CD4-positive, alpha-beta T cell treated with Interleukin-15 for 1 hour (primary cell): ENCODE measurements at places on chromosomes 1 and 21.

DNA sequence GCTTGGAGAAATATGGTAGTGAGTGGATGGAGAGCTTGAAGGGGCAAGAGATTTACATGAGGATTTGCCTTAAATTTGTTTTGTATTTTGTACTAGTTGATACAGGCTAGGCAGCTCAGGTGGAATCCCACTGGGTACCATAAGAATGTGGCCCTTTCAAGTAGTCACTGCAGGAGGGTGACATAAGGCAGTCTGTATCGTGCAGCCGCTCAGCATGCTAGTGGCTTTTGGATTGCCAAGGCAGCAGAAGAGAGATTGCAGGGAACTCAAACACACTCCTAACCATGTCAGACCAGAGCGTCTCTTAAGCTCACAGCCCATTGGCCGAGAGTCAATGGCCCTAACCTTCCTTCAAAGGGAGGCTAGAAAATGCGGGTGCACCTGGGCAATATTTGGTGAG, 420.0 kb downstream of the ADGRL2 start:
- no peak for DNase-seq

GRCh38 chr1:172955161-172955815, 95.5 kb downstream of the TNFSF18 start:
- DNase-seq, result no peak

- no peak for DNase-seq
These were observed 71.0 kb downstream of the PDE9A start for GRCh38 chr21:42724226-42724920.

- peak; percentile 75 for DNase-seq
These were observed 10.8 kb downstream of the ADAMTSL4 start for GRCh38 chr1:150560011-150560438.

GRCh38 chr21:15604413-15604812, 125.4 kb upstream of the USP25 start:
- DNase-seq, result no peak

DNA sequence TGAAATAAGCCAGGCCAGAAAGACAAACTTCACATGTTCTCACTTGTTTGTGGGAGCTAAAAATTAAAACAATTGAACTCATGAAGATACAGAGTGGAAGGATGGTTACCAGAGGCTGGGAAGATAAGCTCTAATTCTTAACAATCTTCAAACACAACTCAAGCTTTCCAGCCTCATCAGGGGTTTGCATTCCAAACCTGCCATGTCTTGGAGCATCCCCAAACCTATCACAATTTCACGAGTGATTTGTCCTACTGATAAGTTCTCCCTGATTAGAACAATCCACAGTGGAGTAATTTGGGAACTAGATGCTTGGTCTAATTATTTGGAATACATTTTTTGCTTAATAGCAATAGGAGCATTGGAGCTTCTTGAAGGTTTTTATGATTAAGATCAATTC, 418.5 kb upstream of the PKN2 start:
- no peak for DNase-seq

GRCh38 chr21:31413698-31414097, 69.6 kb upstream of the TIAM1 start:
- no peak for DNase-seq

- no peak for DNase-seq
These were observed 55.1 kb upstream of the ADARB1 start for GRCh38 chr21:45019076-45019886.

DNA sequence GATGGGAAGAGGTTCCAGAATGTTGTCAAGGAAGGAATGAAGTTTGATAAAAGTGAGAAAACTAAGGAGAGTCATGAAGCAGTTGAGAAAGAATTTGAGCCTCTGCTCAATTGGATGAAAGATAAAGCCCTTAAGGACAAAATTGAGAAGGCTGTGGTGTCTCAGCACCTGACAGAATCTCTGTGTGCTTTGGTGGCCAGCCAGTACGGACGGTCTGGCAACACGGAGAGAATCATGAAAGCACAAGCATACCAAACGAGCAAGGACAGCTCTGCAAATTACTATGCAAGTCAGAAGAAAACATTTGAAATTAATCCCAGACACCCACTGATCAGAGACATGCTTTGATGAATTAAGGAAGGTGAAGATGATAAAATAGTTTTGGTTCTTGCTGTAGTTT, 142.8 kb downstream of the CDC7 start:
- no peak for DNase-seq

DNA sequence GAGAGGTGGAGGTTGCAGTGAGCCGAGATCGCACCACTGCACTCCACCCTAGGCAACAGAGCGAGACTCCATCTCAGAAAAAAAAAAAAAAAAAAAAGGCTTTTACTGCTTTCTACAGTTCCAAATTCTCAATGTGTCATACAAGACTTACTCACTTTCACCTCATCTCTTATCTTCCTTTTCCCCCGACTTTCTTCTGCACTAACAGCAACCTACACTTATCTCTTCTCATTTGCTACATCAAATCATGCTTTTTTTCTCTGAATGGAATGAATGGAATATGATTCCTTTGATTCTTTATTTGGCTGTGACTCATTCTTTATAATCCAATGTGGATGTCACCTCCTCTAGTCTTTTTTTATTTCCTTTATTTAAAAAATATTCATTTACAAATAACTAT, 168.4 kb upstream of the DMRTA2 start:
- DNase-seq, result no peak

DNA sequence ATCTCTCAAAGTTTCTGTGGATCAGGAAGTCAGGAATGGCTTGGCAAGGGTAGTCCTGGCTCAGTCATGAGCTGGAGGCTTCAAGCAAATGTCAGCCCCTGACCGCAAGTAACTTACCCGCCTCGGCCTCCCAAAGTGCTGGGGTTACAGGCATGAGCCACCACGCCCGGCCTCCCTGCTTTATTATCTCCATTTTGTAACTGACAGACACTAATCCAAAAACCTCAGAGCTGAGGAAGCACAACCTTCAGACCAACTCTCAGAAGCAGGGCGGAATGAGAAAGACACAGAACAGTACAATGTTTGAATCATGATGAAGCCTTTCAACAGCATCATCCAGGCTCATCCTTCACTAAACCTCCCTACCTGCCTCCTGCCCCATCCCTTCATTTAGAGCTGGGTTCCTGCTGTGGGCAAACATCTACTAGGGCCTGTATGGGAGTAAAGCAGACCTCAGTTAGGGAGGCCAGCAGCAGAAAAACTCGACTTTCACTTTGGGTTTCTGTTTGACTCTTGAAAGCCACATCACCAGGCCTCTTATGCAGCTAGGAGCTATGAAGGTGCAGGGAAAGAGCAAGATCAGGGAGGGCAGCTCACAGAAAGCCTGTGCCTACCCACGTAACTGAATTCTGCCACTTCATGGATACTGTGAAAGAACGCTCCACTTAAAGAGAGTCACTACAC, 84.4 kb upstream of the RAB4A start:
- DNase-seq, result no peak

- DNase-seq, result no peak
These were observed 831.4 kb downstream of the ADGRL2 start for GRCh38 chr1:82632155-82632554.

DNA sequence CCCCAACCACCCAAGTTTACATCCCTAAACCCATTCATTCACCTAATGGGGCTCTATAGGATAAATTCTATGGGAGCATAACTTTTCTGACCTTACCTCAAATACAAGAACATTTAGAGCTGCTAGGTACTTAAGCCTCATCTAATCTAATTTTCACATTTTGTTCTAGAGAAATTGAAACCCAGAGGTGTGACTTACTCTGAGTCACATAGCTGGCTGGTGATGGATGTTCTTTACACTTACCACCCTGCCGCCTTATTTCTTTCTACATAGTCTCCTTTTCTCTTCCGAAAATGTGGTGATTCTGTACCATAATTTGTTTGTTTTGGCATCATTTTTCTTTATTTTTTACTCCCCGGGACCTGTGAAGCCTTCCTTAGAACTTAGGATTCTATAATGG, 20.3 kb downstream of the TIPRL start:
- DNase-seq, result no peak

DNA sequence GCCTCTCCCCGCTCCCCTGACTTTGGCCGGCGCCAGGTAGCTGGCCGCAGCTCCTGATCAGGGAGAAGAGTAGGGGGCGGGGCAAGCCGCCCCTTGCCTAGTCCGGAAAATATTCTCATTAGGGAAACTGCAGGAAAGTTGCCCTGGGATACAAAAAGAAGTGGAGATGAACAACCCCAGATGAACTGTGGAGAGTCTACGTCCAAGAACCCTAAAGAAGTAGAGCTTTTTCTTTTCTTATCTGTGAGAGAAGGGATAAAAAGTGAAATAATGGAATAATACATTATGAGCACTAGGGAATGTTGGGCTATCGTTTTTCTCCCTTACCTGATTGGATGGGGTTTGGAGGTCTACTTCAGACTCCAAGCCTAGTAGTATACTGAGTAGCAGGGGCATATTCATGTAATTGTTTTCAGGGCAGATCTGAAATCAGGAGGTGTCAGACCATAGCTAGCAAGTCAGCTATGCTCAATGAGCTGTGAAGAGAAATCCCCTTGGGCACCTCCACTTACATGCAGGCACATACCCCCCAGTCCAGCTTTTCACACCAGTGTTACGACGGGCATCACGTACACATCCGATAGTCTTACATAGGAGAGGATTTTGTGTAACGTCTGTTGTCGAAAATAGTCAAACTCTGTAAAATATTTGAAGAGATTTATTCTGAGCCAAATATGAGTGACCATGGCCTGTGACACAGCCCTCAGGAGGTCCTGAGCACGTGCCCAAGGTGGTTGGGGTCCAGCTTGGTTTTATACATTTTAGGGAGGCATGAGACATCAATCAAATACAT, 1.7 kb upstream of the DUSP10 start:
- peak; percentile 46 for DNase-seq

GRCh38 chr1:87132284-87132870, 196.3 kb upstream of the LMO4 start:
- no peak for DNase-seq

GRCh38 chr1:227543283-227544066, 19.9 kb upstream of the ZNF678 start:
- DNase-seq, result no peak

- DNase-seq, result no peak
These were observed 25.0 kb downstream of the RNU5D-1 start for GRCh38 chr1:44705938-44706337.

- DNase-seq, result no peak
These were observed 624.0 kb downstream of the USP25 start for GRCh38 chr21:16353764-16354163.

GRCh38 chr1:83996191-83996590, 2.7 kb downstream of the TTLL7 start:
- DNase-seq, result no peak

- DNase-seq, result peak; percentile 62
These were observed 18.5 kb downstream of the ALDH4A1 start for GRCh38 chr1:18883636-18884418.

GRCh38 chr1:9592510-9593075, 3.9 kb downstream of the TMEM201 start:
- no peak for DNase-seq

GRCh38 chr1:51313961-51314777, 16.2 kb downstream of the TTC39A start:
- DNase-seq, result no peak

GRCh38 chr1:72063364-72064044, 218.8 kb downstream of the NEGR1 start:
- DNase-seq, result no peak

DNA sequence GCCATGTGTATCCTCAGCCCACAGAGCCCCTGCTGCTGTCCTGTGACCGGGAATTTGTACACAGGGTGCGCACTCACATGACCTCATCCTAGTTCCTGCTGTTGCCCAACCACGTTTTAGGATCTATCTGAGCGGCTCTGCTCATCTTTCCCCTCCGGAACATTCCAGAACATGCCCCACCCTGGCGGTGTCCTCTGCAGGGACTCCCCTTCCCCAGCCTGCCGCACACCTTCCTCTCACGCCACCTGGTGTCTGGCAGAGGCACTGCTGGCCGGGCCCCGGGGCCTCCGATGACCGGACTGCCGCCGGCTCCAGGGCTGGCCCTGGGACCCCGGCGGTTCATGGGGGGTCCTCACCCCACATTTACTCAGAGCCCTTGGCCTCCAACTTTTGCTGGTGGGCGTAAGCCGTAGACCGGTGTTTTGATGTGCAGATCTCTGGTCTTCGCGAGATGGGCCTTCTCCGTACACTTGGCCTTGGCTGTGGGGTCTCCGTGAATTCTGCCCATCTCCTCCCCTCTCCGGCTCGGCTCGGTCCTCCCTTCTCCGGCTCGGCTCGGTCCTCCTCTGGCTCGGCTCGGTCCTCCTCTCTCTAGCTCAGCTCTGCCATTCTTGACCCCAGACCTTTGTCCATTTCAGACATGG, 29.5 kb downstream of the ARHGEF16 start:
- DNase-seq, result no peak

DNA sequence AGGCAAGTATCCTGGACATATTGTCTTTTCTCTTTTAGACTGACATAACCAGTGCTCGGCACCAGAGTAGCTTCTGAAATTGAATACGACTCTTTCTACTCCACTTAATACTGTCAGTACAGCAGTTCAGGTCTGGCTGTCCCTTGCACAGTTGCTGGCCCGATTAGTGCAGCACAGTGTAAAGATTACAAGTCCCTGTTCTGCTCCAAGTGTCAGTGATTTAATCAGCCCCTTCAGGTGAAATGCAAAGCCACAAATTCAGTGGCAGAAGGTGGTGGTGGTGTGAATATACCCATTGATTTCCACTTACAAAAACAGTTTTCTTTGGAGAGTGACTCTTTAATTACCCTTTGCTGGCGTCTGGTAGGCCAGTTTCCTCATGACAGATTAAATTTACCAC, 545.4 kb downstream of the ADGRL2 start:
- DNase-seq, result no peak

GRCh38 chr1:179082333-179082998, 596 bp downstream of the TOR3A start:
- peak; percentile 25 for DNase-seq

DNA sequence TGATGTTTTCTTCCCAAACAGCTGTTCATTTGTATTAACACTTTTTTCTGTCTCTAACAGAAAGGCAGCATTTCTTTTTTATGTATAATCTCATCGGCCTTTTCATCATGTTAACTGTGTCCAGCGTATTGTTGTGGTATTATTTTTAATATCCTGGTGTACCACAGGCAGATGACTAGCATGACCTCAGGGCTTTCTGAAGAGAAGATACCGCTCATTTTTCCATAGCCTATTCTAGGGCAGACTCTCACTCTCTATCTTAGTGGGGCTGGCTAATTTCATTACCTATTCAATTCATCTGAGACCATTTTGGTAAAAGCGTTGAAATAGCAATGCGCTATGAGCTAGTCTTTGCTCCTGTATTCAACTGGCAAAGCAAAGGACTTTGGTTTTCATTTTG, 209.9 kb downstream of the SDCCAG8 start:
- no peak for DNase-seq

DNA sequence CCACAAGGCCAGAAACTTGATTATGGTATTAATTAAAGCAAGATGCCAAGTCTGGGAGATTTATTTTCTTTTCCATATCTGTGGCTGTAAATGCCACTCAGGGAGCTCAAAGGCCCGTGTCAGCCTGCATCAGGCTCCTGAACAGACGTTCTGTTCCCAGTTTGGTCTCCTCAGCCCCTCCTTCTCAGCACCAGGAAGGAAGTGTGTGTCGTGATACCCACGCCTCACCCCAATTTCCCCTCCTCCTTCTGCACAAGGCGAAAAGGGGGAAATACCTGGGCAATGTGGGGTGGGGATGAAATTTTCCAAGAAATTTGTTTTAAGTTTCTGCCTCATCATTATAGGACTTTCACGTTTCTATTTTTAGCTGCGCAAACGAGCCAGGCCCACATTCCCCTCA, 112.0 kb downstream of the SYF2 start:
- DNase-seq, result no peak
